ENCODE measurements at places on chromosomes 11 and 22. TPM values are rescaled to one million over a fixed set of nuclear protein-coding genes. Genes with fewer than 3 reads are reported as not detected.

The WT1 gene
- not detected for total RNA-seq

The OR51B5 gene
- 0.17 TPM for total RNA-seq

The USP2 gene
- total RNA-seq, result 2.3 TPM

The CCDC87 gene
- total RNA-seq, result 0.33 TPM

The CELSR1 gene
- 2.1 TPM for total RNA-seq

The DDTL gene
- 2.1 TPM for total RNA-seq

Data from fibroblast of lung (primary cell).